ENCODE measurements at places on chromosomes 16 and 17.

GRCh38 chr17:28737770-28738679, 5.8 kb upstream of the TRAF4 start:
- no peak for DNase-seq

DNA sequence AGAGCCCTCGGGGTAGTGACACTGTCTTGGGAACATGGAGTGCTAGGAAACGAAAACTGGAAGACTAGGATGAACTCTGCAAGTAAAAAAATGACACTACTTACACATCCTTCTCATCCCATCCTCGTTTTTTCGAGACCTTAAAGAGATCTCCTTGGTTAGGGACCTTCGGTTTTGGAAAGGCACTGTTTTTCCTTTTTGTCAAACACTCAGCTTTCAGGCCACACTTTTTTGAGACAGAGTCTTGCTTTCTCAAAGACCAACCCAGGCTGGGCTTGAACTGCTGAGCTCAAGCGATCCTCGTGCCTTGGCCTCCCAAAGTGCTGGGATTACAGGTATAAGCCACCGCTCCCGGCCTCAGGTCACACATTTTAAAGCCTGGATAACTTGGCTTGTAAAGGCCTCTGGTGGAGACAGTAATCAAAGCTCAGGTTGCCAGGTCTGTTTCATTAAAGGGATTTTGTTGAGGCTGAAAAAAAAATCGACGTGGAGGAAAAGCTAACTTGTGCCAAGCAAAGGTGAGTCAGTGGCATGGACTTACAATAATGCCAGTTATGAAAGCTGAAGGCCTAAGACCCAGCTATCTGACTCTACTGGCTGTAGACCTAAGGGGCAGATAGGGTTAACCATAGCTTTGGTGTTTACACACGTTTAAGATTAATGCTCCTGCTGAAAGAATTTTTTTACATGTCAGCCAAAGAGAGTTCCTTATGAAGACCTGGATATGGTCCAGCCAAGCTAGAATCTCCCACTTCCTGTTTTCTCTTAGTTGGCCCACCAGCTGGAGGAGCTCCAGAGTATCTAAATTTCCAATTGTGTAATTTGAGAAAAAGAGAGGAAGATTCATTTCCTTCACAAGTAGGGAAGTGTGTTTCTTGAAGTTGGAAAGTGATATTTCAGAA, 823 bp downstream of the NBR1 start:
- peak; percentile 94 for DNase-seq

- DNase-seq: no peak
Measured at GRCh38 chr17:49480836-49481615, 14.1 kb upstream of the NGFR start.

DNA sequence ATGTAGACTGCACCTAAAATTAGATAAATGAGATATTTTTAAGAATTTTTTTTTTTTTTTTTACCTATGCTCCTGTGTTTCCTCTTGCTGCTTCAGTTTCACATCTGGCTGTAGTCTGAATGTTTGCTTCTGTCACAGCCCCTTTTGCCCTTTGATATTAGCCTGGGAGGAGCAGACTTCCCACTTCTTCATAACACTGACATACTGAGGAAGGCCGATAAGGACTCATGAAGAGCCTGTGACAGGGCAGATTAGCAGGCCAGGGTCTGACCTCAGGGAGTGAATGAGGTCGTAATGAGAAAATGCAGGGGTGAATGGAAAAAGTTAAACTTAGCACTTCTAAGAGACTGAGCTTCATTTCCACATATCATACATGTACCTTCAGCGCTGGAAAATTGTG, at the start of gene SLFN14:
SLFN14 (minus strand) TSS at position 117 of the 400 bp plus-strand sequence. CDS start 2,757 bp downstream, outside the sequence.
- DNase-seq: no peak

GRCh38 chr17:31509095-31509804, 117.8 kb downstream of the RAB11FIP4 start:
- DNase-seq: no peak

DNA sequence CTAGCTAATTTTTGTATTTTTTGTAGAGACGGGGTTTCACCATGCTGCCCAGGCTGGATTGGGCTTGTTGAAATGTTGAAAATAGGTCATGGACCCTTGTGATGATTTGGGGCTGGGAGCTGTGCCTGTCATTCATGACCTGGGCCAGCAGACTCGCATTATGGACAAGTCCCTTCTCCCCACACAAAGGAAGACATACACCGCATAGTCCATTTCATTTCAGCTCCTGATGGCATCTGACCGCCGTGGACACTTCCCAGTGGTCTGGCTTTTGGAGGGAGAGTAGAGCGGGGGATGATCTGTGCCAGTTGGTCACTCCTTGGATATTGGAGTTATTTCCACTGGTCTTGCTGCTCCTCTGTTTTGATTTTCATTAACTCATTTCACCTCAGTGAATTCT, 34.8 kb downstream of the MPRIP start:
- no peak for DNase-seq

DNA sequence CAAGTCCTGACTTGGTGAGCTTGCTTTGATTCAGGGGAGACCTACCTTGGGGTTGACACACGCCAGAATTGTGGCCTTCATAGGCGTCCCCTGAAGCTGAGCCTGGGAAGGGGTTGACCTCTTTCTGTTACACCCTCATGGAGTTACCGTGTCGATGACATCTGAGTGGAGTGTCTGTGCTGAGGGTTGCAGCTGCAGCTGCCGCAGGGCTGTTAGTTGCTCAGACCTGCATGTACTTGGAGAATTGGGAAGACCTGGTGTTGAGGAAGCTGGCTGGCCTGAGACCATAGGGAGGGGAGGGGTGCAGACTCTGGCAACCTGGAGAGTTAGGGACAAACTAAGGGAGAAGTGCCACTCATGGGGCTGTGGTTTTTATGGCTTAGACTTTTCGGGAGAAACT, 9.6 kb downstream of the GSE1 start:
- DNase-seq: no peak

GRCh38 chr16:67941469-67942199, 2.3 kb downstream of the LCAT start:
- no peak for DNase-seq

- DNase-seq: no peak
Measured at GRCh38 chr17:75468779-75469373, 12.4 kb downstream of the TMEM94 start.

DNA sequence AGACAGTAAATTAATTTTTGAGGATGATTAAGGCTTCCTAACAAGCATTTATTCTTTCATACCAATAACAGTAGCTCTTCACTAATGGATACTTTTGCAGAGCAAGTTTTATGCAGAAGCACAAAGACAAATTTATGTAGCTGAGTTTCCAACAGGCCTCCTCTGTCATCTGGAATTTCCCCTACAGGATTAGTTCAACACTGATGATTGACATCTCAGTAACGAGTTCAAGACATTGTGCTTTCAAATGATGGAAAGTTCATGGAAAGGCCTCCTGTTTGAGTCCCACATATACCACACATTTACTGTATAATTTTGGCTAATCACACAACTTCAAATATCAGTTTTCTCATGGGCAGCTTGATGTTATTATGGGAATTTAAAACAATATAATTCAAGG, 40.6 kb downstream of the ABCA10 start:
- no peak for DNase-seq

DNA sequence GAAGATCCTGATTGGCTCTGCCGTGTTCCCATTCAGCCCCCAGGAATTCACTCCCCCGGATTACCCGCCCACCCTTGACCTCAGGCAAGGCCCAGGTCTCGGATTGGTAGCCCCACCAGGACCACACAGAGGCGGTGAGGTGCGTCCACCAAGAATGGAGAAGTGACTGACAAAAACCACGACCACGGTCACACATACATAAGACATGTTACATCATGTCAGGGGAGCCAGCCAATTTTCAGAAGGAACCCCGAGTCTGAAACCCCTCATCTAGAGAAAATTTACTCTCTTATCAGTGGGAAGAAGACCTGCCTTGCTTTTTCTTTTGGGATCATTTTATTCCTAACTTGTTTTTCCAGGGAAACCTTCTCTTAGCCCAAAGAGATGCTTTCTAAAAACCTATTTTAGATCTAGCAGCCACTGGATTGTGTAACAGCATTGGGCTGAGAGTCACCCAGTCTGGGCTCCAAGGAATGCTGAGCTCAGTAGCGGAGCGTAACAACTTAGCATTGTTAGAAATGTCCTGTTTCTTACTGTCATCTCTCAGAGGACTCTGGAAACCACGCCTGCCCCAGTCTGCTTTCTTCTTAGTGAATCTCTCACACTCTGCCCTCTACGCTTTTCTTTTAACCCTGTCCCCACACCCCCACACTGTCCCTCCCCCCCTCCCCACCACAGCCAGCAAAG, 164.1 kb downstream of the CMIP start:
- DNase-seq: no peak

DNA sequence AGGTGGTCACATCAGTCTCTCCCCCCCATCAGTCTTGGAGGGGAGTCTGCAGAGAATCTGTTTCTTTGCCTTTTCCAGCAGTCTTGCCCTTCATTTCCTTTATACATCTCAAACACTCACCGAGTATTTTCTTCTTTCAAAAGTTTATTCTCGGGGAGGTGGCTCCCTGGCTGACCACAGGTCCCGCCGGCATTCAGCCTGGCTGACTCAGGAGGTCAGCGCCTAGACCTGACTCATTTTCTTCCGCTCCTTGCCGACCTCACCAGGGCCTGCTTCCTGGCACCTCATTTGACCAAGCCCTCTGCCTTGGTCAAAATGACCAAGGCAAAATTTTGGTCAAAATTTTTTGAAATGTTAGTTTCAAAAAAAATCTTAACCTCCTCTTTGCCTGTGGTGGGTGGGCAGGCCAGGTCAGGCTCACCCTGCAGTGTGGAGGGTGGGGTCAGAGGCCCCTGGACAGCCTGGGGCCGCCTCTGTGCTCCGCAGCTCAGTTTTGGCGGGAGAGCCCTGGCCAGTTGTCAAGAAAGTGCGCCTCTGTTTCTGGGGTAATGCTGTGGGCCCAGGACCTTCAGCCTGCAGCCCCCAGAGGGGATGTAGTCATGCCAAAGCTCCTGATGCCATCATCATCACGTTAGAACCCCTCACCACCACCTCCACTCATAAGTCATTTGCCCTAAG, 165.6 kb downstream of the SPECC1 start:
- DNase-seq: peak; percentile 59

- DNase-seq: peak; percentile 28
Measured at GRCh38 chr17:80605326-80606066, 60.9 kb downstream of the RPTOR start.

DNA sequence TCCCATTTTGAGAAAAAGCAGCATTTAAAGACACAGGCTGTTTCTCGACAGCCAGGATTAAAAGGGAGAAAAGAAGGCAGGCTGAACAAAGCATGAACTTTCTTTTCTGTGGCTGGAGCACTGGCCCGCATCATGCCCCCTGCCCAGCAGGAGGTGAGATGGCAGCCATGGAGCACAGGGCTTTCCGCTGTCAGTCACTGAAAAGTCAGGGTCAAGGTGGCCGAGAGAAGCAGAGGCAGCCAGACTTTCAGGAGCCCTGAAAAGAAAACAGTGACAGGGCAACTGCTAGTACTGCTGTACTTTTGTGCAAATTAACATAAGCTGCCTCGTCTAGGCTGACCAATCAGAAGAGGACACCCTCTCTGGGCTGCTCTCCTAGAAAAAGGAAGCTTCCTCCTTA, 5.8 kb upstream of the GP2 start:
- no peak for DNase-seq

- DNase-seq: no peak
Measured at GRCh38 chr16:25073854-25074253, 37.7 kb upstream of the LCMT1 start.

GRCh38 chr17:56292010-56292409, 138.7 kb downstream of the ANKFN1 start:
- DNase-seq: peak; percentile 23

DNA sequence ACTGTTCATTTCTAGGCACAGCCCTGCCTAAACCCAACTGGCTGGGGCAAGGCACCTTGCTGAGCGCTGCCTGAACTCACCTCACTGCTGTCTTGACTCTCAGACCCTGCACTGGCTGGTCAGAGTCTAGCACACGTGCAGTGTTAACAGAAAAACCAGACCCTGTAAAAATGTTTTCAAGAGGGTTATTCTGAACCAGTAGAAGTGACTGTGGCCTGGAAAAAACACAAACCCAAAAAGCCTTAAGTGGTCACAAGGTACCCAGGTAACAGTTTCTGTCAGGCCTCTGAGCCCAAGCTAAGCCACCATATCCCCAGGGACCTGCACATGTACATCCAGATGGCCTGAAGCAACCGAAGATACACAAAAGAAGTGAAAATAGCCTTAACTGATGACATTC, 6.1 kb upstream of the EIF4A3 start:
- no peak for DNase-seq

GRCh38 chr16:31344712-31345111, 10.3 kb upstream of the ITGAX start:
- no peak for DNase-seq

GRCh38 chr17:49880291-49881053, 32.6 kb upstream of the TAC4 start:
- peak; percentile 64 for DNase-seq

- no peak for DNase-seq
Measured at GRCh38 chr17:76697702-76698465, 12.9 kb downstream of the MXRA7 start.

DNA sequence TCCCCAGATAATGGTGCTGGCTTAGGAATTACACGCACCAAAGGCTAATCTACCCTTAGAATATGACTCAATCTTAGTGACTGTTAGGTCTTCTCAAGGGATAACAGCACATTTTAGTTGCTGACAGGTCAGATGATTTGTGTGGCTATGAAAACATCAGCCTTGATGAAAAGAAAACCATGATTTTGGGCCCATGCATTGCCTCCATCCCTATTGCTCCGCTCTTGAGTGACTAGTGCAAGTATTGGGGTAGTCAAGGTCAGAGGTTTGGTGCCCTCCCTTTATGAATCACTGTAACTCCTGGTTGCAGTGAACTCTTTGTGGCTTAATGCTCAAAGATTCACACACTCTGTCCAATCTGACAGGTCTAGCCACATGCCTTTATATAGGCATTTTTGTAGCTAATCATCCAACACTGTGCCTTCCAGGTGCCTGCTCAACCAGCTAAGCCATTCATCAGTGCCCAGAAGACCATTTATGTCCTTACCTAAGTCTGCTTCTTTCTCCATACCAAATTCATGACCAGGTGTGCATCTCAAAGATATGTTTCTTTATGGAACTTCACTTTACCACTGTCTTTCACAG, 251.6 kb downstream of the KCNJ2 start:
- no peak for DNase-seq

GRCh38 chr16:8753416-8754054, 43.9 kb downstream of the TMEM186 start:
- no peak for DNase-seq

GRCh38 chr16:88905563-88905962, 39.1 kb upstream of the PABPN1L start:
- DNase-seq: no peak

DNA sequence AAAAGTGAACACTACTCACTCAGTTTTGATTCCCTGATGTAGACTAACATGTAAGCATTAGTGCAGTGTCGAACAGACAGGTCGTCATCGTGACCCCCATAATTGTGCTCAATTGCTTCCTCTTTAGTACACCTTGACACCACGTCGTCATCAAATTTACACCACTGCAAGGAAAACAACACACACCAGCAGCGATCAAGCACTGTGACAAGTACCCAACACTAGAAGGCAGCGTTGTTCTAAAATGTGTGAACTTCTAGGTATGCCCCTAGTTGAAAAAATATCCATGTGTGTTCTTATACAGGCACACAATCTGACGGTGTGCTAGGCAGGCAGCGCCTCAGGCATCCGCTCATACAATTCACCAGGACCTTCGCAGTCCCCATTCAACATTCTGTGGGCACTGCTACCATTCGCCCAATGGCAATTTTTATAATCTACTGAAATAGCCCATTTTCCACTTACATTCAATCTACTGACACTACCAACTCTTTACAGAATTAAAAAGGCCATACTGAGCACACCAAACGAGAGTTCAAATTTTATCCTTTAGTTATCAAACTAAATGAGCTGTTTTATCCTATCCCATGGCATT, 23.1 kb downstream of the LITAFD start:
- peak; percentile 59 for DNase-seq

Measured in RKO (cell line).